Immature natural killer cell (primary cell): ENCODE measurements at places on chromosomes 4 and X. TPM values are rescaled to one million over a fixed set of nuclear protein-coding genes. Genes with fewer than 3 reads are reported as not detected.
A peak's percentile ranks its signal among the peaks of the same experiment; 100 is the strongest.

GRCh38 chr4:56681158-56681852, at the start of gene HOPX:
Gene HOPX (minus strand): TSS chr4:56681296. CDS start chr4:56657816, 23,480 bp downstream.
- peak; percentile 5 for DNase-seq

DNA sequence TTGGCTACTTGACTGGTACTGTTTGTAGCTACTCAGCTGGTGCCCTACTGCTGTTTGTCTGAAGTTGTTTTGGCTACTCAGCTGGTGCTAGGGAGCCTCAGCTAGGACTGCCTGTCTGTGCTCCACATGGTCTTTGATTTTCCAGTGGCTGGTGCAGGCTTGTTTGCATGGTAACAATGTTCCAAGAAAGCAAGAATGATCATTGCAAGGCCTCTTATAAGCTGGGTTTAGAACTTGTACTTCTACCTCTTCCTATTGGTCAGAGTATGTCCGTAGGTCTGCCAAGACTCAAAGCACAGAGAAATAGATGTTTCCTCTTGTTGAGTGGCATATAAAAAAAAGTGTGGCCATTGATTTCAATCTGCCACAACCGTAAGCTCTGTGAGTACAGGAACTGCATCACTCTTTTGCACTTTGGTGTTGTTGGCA, 17.6 kb downstream of the NFKB1 start:
- DNase-seq = peak; percentile 71

The SAGE1 gene
- polyA plus RNA-seq = not detected

The MAOA gene
- not detected for polyA plus RNA-seq

- no peak for DNase-seq
Observed at GRCh38 chr4:124861761-124862160, 149.2 kb upstream of the ANKRD50 start.

- no peak for DNase-seq
Observed at GRCh38 chr4:54103190-54103574, 3.2 kb downstream of the GSX2 start.

DNA sequence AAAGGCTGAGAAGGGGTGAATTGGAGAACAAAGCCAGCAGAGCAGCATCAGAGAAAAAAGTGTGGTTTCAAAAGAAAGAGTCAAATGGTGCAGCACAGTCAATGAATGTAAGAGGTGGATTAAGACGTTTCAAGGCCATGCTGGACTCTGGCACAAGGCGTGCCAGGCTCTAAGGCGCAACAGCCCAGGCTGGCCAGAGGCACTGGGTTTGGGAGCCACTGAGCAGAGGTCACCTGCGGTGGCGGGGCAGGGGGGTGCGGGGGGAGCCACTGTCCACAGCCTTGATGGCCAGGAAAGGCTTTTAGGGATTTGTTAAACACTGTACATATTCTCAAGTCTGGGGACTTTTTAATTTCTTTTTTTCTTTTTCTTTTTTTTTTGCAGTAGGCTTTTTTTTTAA, 222.5 kb upstream of the FAT1 start:
- no peak for DNase-seq

GRCh38 chr4:110108422-110108821, 90.0 kb downstream of the ELOVL6 start:
- no peak for DNase-seq

The TRIM75 gene
- polyA plus RNA-seq = not detected

GRCh38 chr4:76095568-76095967, 21.1 kb downstream of the ART3 start:
- DNase-seq = no peak

The NPY2R gene
- not detected for polyA plus RNA-seq

- peak; percentile 30 for DNase-seq
Observed at GRCh38 chr4:105236202-105236915, 89.7 kb downstream of the TET2 start.

GRCh38 chr4:114535725-114536124, 62.9 kb upstream of the UGT8 start:
- no peak for DNase-seq

DNA sequence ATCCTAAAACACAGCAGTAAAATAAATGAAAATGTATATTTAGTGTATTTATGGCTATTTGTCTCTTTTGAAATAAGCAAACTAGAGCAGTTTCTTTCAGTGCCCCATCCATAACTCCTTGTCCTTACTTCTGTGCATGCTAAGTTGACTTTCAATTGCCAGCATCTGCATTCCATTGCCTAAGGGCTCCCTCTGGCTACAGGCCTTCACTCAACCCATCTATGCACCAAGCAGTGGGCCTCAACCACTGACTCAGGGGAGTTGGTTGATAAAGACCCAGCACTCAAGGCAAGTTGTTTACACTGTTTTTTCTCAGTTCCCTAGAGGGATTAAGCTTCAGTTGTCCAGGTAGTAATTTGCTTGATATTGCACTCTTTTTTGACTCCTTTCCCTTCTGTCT, 265.7 kb downstream of the IQCM start:
- no peak for DNase-seq

DNA sequence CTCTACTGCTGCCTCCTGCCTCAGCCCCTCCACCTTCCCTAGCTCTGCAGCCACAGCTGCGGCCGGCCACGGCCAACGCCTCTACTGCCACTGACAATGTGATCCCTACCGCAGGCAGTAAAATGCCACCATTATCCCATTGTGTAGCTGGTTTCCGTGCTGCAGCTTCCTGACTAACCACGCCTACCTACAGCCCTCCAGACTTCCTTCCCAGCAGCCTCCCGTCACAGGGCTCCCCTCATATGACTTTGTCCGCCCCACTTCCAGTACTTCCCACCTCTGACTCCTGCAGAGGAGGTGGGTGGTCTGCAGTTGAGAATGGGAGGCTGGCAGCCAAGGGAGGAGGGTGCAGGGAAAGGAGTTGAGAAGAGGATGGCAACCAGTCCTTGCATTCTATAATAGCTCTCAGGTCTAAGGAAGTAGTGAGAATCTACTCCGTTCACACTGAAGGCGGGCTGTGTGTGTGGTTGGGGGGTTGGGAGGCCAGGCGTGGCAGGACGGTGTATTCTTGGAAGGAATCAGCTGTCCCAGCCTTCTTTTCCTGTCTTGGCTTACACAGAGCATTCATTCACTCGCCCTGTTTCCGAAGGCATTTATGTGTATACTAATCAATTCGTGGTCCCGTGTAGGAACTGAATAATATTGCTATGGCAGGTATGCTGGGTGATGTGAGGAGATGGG, 33.1 kb upstream of the USP51 start:
- no peak for DNase-seq

GRCh38 chrX:9569876-9570301, 105.0 kb downstream of the TBL1X start:
- DNase-seq = no peak

DNA sequence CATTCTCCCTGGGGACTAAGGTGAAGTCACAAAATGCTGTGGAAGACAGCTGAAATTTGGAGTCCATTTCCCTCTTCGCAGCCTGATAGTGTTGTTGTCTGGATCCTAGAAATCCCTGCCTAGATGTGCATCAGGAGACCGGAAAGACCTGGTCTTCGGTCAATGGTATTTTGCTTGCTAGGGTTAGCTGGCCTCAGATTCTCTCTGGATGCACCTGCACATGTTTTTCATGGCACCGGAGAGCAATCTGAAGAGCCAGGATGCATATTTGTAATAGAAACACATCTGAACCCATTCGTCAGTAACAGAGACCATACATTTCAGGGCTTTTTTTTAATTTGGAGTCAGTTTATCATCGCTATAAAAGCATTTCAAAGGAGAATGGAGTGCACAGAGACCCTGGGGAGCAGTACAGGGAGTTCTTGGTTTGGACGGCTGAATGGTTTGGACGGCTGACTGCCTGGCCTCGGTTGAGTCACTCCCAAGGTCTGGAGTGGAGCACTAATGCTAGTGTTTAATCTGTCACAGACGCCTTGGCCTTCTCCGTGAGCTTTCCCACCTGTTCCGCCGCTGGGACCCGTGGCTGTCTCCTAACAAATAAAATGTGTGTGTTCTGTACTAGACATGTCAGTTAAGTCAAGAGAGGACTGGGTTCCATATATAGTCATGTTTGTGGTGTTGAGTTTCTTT, 7.5 kb upstream of the PDLIM3 start:
- DNase-seq = no peak

DNA sequence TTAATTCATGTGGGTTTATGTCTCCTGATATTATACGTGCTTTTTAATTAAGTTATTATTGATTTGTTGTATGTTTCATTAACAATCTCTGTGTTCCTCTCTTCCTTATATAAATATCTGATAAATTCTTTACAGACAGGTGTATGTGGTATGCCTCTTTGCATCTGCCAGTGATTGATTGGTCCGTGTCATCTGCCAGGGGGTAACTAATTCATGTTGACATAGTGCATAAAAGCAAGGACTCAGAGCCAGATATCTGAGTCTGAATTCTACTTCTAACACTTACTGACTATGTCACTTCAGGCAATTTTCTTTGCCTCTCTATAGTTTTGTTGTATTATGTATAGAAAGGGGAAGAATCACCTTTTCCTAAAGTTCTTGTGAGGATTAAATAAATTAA, 5.2 kb upstream of the AMBN start:
- DNase-seq = no peak

The C1QTNF7 gene
- polyA plus RNA-seq = not detected

DNA sequence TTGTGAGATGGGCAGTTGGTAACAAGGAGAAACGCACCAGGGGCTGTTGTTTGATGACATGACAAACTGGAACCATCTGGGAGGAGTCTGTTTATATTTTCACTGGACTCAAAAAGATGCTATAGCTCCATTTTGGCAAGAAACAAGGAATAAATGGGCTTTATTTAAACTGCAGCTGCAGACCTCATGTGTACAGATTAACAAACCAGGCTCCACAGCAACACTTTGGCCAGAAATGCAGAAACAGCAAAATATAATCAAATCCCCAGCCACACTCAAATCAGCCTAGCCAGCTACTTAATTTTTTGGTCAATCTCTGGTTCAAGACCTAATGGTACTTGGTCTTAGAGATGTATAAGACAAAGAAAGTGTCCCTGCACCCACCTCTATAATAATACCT, 52.7 kb downstream of the ASB9 start:
- DNase-seq = no peak

GRCh38 chr4:85431156-85431555, 43.8 kb upstream of the ARHGAP24 start:
- DNase-seq = no peak

The TMPRSS11A gene
- not detected for polyA plus RNA-seq

DNA sequence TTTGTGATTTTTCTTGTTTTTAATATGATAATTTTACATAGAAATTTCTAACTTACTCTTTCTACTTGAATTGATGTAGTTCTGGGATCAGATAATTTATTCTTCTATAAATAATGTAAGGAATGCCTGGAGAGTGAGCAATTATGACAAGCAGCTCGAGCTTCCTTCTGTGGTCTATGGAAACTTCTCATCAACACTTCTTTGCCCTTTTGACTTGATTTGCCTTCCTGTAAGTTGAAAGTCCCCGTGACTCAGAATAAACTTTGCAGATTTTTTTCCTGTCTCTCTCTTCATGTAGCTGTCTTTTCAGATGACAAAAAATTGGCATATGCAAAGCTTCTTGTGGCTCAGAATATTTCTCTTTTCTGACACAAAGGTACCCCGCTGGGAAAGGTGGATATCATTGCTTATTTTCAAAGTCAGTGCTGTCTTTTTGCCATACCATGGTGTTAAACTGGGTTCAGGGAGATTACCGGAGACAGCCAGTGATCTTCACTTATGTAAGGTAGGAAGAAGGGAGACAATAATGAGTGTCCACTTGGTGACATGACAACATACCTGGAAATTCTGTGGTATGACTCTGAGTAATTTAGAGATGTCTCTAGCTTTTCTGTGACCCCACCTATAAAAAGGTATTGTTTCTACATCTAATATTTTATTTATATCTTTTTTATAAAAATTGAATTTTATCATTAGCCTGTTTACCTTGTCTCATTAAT, 278.6 kb upstream of the GNPDA2 start:
- no peak for DNase-seq

The EVC2 gene
- not detected for polyA plus RNA-seq

DNA sequence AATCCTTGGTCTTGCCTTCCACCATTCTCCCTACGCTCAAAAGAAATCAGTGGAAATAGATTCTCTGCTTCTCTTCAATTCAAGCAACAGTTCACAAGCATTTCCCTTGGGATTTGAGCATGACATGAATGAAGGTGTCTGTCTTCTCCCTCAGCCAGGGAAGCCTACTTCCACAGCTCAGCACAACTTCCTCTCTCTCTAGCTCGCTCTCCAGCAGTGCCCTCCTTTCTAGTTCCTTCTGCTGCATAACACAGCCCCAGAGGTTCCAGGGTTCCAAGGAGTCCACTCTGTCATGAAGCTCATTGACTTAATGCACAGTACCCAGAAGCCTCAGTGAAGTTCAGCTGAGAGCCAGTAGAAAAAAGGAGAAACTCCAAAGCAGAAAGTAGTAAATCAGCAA, 81.3 kb downstream of the PLS3 start:
- DNase-seq = no peak
